ENCODE measurements at places on chromosomes 2 and 18.
A peak's percentile ranks its signal among the peaks of the same experiment; 100 is the strongest.

GRCh38 chr2:218043100-218043499, 26.0 kb upstream of the RUFY4 start:
- no peak for DNase-seq

- no peak for DNase-seq
Observed at GRCh38 chr2:217950401-217950871, 52.4 kb downstream of the TNS1 start.

DNA sequence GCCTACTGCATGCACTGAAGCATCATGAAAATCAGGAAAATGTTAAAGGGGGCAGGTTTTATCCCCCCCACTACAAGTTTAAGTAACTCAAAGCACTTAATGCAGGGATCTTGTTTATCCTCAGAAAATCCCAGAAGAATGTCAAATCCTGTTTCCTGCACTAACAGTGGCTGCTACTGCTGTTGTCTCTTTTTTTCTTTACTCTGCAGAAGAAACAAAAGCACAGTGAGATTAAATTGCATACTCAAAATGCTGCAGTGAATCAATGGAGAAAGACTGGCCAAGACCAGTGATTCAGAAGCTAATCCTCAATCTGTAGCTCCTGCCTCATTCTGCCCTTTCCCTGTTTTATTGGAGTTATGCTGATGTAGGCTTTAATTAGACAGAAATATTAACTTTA, 332.3 kb upstream of the FIGN start:
- DNase-seq = no peak

- no peak for DNase-seq
Observed at GRCh38 chr2:133975676-133976428, 278.0 kb upstream of the MGAT5 start.

- DNase-seq = no peak
Observed at GRCh38 chr18:41842886-41843285, 112.1 kb upstream of the PIK3C3 start.

DNA sequence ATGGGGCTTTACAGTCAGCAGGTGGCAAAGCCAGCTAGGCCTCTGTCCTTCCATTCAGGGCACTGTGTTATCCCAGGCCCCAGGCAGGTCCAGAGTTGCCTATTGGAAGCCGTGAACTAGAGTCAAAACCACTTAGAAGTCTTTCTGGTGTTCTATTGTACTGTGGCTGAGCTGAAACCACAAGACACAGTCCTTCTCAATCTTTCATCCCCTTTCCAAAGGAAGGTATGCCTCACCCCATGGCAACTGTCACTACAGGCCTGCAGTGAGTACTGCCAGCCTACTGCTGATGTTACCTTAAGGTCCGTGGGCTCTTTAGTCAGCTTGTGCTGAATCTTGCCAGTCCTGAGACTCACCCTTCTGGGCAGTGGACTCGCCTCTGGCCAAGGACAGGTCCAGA, 181.6 kb downstream of the GULP1 start:
- DNase-seq = no peak

DNA sequence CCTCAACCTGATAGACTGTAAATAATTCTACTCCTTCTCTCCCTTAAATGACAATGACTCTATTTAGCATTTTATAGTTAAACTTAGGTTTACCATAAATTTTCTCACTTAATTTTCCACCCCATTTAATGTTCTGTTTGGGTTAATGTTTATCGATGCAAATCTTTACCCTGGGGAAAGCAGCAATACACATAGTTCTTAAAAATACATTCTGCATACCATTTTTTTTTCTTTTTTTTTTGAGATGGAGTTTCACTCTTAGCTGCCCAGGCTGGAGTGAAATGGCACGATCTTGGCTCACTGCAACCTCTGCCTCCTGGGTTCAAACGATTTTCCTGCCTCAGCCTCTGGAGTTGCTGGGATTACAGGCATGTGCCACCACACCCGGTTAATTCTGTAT, 14.0 kb downstream of the STAM2 start:
- no peak for DNase-seq

DNA sequence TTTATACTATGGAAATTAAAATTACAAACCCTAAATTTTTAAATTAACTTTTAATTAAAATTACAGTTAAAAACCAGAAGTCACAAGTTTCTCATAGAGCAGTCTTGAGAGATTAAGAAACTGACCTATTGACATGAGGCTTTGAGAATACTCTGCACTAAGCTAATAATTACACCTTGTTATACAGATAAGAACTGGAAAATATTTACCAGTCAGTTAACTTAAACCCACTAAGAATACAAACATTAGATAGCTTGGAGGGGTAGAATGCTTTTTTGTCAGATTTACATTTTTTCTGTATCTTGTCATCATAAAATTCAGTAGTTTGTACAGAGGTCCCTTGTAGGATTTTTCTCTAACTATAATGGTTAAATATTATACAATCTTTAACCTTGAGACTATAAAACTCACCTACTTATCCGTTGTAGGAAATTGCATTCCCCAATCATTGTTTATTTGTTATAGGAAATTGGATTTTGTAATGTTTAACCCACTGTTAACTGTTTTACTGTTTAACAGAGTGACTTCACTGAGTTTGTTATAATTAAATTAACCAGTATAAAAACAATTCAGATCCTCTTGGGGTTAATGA, 219.7 kb upstream of the PKDCC start:
- no peak for DNase-seq

DNA sequence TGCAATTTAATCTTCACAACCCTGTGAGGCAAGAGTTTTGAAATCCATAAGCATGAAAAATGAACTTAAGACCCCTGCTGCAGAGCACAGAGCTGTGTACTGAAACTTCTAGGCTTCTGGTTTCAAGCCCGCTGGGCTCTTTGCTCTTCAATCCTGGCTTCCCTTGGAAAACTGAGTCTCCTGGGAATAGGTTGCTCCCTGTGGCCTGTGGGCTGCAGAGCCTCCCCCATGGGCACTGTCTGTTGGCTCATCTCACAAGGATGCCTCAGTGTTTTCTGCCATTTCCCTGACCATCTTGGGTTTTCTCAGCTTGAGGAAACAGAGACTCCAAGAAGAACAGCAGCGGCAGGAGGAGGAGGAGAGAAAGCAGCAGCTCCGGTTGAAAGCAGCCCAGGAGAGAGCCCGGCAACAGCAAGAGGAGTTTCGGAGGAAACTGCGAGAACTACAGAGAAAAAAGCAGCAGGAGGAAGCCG, 44.5 kb downstream of the SUMO1 start:
- no peak for DNase-seq

DNA sequence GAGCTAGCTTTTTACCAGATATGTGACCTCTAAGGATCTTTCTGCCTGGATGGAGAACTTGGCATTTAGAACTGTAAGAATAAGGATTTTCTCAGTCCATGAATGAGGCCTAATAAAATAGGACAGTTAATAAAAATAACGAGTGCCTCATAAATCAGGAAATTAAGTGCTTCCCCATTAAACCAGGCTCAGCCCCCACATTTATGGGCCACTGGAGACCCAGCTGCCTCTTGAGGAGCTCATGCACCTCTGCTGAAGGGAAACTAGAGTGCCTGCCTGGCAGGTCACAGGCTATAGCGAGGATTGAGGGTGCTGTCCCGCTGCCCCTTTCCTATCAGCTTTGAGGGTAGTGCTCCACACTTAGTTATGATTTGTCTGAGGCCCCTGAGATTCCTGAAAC, 158.0 kb downstream of the ALK start:
- no peak for DNase-seq

DNA sequence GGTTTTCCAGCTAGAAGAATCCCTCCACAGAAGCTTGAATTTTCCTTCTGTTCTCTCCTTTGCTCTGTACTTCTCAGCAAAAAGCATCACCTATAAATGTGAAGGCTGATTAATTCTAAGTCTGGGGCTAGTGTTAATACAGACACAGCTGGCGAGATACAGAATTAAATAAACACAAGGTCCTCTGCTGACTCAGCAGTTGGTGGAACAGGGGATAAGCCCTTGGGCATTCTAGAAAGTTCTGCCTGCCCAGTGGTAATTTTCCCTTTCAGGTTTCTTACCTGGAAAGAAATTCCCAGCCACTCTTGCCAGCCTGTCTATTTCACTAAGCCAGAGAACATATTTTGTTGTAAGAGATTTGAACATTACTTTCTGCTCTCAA, 175.3 kb upstream of the MSH6 start:
- no peak for DNase-seq

- DNase-seq = peak; percentile 78
Observed at GRCh38 chr2:230849633-230850357, 14.9 kb upstream of the ITM2C start.
